GM12878 (cell line): ENCODE measurements at places on chromosomes 13 and 19. TPM values are rescaled to one million over a fixed set of nuclear protein-coding genes. Genes with fewer than 3 reads are reported as not detected.

The GJB6 gene
- polyA plus RNA-seq, result not detected in 2 replicates

DNA sequence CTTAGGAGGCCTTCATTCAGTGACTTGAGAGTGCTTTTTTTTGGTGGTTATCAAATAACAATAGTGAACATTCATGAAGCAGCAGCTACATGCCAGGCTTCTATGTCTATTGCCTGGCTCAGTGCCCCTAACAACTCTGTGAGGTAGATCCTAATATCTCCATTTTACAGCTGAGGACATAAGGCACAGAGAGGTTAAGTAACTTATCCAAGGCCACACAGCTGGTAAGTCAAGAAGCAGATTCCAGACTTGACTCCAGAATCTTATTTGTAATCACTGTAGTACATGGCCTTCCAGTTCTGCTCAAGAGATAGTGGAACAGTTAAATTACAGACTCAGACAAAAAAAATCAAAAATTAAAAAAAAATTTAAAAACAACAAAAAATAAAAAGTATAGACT is 26.8 kb downstream of the CKM start:
- H3K27ac ChIP-seq, result no peak overlapping the region
- no peaks in the 10 kb centered on the region for H3K27me3 ChIP-seq
- no peak overlapping the region for H3K4me3 ChIP-seq
- no peaks in the 10 kb centered on the region for H3K4me1 ChIP-seq
- no peaks in the 10 kb centered on the region; the same call in 1 of the 2 replicates for H3K36me3 ChIP-seq

DNA sequence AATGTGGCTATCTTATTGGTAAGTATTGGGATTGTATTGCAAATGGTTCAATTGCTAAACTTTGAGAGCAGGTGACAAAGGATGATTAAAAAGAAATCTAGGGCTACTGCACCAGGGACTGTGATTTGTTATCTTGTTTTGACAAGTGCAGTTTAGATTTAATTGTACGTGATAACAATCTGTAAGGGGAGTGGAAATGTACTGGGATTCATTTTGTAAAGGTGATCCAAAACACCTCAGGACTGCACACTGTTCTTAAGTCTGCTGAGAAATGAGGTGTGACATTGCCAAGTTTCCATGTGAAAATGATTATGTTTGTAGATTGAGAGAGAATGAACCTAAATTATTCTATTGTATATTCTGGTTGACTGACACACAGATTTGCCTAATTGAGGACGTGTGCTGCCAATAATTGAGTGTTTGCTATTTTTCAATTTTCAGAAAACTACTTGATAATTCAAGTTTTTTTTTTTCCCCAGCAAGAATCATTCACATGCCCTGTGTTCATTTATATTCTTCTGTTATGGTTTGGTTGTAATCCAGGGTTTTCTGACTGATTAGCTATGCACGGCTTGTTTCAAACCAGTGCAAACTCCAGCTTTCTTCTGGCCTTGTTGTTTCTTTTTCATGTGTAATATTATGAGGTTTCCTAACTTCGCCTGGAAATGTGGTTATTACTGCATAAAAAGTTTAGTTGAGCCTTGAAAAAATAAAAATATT is 308.0 kb downstream of the OLFM4 start:
- H3K4me1 ChIP-seq, result no peaks in the 10 kb centered on the region
- H3K36me3 ChIP-seq, result no peaks in the 10 kb centered on the region
- DNase-seq, result no peak
- H3K27ac ChIP-seq, result no peak overlapping the region
- H3K27me3 ChIP-seq, result no peaks in the 10 kb centered on the region
- H3K4me3 ChIP-seq, result no peak overlapping the region

The PROZ gene
- 0.10 and 0.21 TPM in 2 replicates for polyA plus RNA-seq

DNA sequence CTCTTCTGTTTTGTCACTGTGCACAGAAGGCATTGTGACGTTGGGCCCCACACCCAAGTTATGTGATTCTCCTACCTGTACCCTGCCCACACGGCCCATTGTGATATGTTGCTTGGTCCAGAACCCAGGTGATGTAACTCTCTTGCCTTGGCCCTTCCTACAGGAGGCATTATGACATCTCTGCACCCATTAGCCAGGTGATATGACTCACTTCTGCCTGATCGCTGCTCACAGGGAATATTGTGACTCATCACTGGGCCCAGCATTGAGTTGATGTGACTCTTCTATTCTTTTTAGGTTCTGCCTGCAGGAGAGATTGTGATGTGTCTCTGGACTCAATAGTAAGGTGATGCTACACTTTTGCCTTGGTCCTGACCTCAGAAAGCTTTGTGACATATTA is 65.4 kb upstream of the ZNF91 start:
- H3K4me1 ChIP-seq, result no peaks in the 10 kb centered on the region
- H3K27me3 ChIP-seq, result no peaks in the 10 kb centered on the region
- no peak overlapping the region for H3K27ac ChIP-seq
- no peak overlapping the region for H3K4me3 ChIP-seq

The ZNF28 gene
- polyA plus RNA-seq, result 14.6 and 14.9 TPM in 2 replicates

The KL gene
- 0.73 and 0.96 TPM in 2 replicates for polyA plus RNA-seq

The ELANE gene
- not detected in 2 replicates for polyA plus RNA-seq

The ZNF527 gene
- 2.6 and 2.9 TPM in 2 replicates for polyA plus RNA-seq

DNA sequence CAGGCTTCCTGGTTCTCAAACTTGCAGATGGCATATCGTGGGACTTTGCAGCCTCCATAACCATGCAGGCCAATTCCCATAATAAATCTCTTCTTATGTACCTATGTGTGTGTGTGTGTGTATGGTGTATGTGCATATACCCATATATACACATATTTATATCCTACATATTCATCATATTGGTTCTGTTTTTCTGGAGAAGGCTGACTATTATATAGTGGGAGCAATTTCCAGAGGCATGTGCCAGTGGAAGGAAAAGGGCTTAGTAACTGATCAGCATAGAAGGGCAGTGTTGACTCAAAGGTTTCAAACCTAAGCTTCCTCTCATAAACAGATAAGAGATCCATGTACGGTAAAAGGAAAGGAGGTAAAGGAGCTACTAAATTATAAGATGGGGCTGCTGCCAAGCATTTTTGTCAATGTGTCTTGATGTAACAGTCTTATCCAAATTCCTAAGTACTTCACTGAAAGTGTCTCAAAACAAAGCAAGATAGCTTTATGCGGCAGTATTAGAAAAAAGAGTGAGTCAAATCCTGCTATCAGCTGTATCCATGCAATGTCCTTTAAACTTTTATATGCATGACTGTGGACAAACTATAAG is 432.1 kb downstream of the TBC1D4 start:
- no peak for DNase-seq
- H3K4me3 ChIP-seq, result no peak overlapping the region
- H3K4me1 ChIP-seq, result no peaks in the 10 kb centered on the region
- H3K27ac ChIP-seq, result no peak overlapping the region
- peaks cover 2% of the 10 kb centered on the region; the same call in 1 of the 2 replicates for H3K27me3 ChIP-seq
- H3K36me3 ChIP-seq, result no peaks in the 10 kb centered on the region

GRCh38 chr19:28301961-28302360 is 911.0 kb downstream of the UQCRFS1 start:
- H3K27me3 ChIP-seq, result no peaks in the 10 kb centered on the region
- no peaks in the 10 kb centered on the region for H3K36me3 ChIP-seq
- H3K27ac ChIP-seq, result no peak overlapping the region
- H3K4me3 ChIP-seq, result no peak overlapping the region
- DNase-seq, result no peak

- no peak overlapping the region for H3K4me3 ChIP-seq
- no peaks in the 10 kb centered on the region for H3K4me1 ChIP-seq
- no peaks in the 10 kb centered on the region for H3K36me3 ChIP-seq
- no peak overlapping the region for H3K27ac ChIP-seq
- no peaks in the 10 kb centered on the region for H3K27me3 ChIP-seq
Observed at GRCh38 chr13:109370496-109370895, 415.9 kb downstream of the IRS2 start.

DNA sequence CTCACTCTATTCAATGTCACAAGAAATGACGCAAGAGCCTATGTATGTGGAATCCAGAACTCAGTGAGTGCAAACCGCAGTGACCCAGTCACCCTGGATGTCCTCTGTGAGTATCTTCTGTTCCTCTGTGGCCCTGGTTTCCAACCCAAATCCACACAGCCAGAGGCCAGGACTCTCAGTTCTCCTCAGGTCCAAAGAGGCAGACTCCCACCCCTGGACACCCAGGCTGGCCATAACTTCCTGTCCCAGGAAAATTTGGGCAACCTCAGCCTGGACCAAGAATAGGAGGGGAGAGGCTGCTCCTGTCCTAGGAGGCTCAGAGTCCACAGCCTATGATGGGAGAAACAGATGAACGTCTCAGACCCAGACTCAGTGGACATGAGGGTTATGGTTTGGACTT is 11.7 kb downstream of the CEACAM5 start:
- peaks cover 3% of the 10 kb centered on the region; the same call in 1 of the 2 replicates for H3K27me3 ChIP-seq
- no peaks in the 10 kb centered on the region for H3K4me1 ChIP-seq
- DNase-seq, result no peak
- no peak overlapping the region for H3K27ac ChIP-seq
- H3K36me3 ChIP-seq, result no peaks in the 10 kb centered on the region

The SLC25A41 gene
- 0.25 and 0.37 TPM in 2 replicates for polyA plus RNA-seq

The HIPK4 gene
- polyA plus RNA-seq, result 0.08 TPM in 1 of 2 replicates, not detected in the other

GRCh38 chr13:105972811-105973590 is 562.5 kb downstream of the EFNB2 start:
- H3K36me3 ChIP-seq, result no peaks in the 10 kb centered on the region
- DNase-seq, result no peak
- H3K4me3 ChIP-seq, result no peak overlapping the region
- no peaks in the 10 kb centered on the region for H3K27me3 ChIP-seq

- H3K36me3 ChIP-seq, result no peaks in the 10 kb centered on the region
- H3K27me3 ChIP-seq, result peaks cover 2% of the 10 kb centered on the region
- no peak overlapping the region for H3K4me3 ChIP-seq
- H3K27ac ChIP-seq, result no peak overlapping the region
- no peaks in the 10 kb centered on the region for H3K4me1 ChIP-seq
Observed at GRCh38 chr13:113865427-113865826, 1.6 kb upstream of the GAS6 start.

DNA sequence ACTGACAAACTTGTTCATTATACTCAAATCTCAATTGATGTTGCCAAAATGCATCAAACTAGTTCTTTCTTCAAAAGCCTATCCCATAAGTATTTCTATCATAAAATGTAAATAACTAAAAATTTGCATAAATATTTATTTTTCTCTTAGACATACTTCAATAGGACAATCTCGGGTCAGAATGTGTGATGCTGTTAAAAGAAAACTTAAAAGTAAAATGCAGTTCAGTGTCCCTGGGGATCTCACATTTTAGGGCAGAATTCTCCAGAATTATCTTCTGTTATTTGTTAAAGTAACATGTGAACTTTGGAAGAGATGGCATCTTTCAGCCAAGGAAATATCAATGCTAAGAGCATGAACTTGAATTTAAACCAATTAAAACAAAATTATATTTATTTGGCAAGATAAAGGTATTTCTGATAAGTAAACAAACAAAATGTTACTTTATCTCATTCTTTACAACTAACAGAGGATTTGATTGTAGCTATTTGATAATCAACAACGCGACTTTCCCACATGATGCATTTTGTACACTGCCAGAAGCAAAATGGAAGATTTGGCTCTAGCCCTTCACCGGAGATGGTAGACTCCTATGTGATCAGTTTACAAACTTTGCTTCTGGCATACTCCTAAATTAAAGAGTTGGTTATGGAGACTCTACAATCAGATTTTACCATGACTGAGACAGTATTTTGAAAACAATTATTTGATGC is 169.5 kb upstream of the EDNRB start:
- no peaks in the 10 kb centered on the region for H3K4me1 ChIP-seq
- H3K27ac ChIP-seq, result no peak overlapping the region
- DNase-seq, result no peak
- H3K4me3 ChIP-seq, result no peak overlapping the region
- no peaks in the 10 kb centered on the region for H3K36me3 ChIP-seq

DNA sequence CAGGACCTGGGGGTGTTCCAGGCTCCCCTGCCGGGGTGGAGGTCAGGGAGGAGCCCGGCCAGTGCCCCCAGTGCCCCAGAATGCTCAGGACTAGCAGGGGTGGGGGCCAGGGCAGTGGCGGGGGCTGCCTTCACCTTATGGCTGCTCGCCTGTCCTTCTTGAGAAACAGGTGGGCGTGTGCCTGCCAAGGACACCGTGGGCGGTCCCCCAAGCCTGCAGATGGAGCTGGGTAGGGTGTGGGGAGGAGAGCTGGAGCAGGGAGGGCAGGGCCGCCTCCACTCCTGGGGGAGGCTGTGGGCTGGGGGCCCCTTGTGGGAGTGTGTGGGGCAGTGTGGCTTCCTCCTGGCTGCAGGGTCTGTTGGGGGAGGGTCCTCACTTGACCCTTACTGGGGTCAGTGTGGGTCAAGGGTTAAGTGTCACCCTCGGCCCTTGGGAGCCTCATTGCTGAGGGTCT is 160.1 kb downstream of the KDM4B start:
- H3K36me3 ChIP-seq, result peaks cover 4% of the 10 kb centered on the region
- peak overlapping the region; percentile 100; the same call in 1 of the 2 replicates for H3K27ac ChIP-seq
- DNase-seq, result no peak
- no peaks in the 10 kb centered on the region for H3K27me3 ChIP-seq
- H3K4me3 ChIP-seq, result no peak overlapping the region
- H3K4me1 ChIP-seq, result peaks cover 58% of the 10 kb centered on the region

- H3K4me3 ChIP-seq, result no peak overlapping the region
- H3K36me3 ChIP-seq, result no peaks in the 10 kb centered on the region
- H3K4me1 ChIP-seq, result peaks cover 18% of the 10 kb centered on the region
- no peak for DNase-seq
Observed at GRCh38 chr13:50154697-50155096, 139.5 kb downstream of the KCNRG start.

- no peaks in the 10 kb centered on the region for H3K36me3 ChIP-seq
- H3K27me3 ChIP-seq, result no peaks in the 10 kb centered on the region
- H3K4me3 ChIP-seq, result no peak overlapping the region
Observed at GRCh38 chr13:84655677-84656076, 773.4 kb upstream of the SLITRK1 start.

DNA sequence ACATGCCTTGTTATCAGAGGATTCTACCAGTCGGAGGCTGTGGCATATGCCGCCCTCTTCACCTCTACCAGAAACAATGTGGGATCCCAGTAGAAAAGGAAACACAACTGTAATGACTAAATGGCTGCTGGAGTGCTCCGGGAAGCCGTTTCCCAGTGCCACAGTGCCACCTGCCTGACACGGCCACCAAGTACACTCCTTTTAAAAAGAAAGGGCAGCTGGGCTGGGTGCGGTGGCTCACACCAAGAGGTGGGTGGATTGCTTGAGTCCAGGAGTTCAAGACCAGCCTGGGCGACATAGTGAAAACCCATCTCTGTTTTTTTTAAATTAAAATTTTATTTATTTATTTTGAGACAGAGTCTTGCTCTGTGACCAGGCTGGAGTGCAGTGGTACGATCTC is 67.3 kb downstream of the TRPM4 start:
- H3K27ac ChIP-seq, result no peak overlapping the region
- DNase-seq, result no peak
- no peaks in the 10 kb centered on the region for H3K4me1 ChIP-seq
- no peaks in the 10 kb centered on the region; the same call in 1 of the 2 replicates for H3K27me3 ChIP-seq
- no peaks in the 10 kb centered on the region for H3K36me3 ChIP-seq

The ZNF491 gene
- polyA plus RNA-seq, result 0.21 and 0.23 TPM in 2 replicates
